ENCODE measurements at places on chromosomes 1 and 21.
A peak's percentile ranks its signal among the peaks of the same experiment; 100 is the strongest.

GRCh38 chr1:153538315-153538821 lies 2.4 kb downstream of the S100A5 start:
- no peak for DNase-seq

DNA sequence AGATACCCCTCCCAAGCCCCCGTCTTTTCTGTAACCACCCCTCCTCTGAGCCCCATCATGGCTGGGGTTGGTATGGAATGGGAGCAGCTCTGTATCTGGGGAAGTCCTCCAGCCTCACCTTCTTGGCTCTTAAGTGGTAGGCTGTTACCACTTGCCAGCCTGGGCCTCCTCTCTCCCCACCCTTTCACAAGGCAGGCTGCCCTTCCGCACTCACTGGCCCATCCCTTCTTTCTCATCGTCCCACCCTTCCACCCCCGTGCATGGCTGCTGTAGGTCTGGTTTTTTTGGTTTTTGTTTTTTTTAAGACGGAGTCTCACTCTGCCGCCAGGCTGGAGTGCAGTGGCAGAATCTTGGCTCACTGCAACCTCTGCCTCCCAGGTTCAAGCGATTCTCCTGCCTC lies 5.2 kb downstream of the CYB561D1 start:
- no peak for DNase-seq

GRCh38 chr1:19942088-19942487 lies 18.7 kb upstream of the PLA2G2E start:
- no peak for DNase-seq

DNA sequence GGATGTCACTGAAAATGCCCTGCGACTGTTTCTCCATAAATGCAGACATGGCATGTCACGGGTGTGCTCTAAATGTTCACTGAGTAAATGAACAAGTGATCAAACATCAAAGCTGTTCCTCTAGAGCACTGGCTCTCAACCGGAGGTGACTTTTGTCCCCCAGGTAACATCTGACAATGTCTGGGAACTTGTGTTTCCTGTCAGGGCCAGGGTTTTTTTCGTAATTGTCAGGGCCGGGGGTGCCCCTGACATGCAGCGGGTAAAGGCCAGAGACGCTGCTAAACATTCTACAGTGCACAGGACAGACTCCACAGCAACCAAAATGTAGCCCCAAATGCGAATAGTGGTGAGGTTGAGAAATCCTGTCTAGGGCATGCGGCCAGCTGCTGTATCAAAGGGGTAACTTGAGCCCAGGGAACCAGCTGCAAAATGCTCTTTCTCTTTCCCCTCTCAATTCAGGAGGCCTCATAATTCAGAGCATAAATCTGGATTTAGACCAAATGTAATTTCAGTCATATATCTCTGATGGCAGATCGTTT lies 2.0 kb downstream of the ALDH4A1 start:
- peak; percentile 32 for DNase-seq

DNA sequence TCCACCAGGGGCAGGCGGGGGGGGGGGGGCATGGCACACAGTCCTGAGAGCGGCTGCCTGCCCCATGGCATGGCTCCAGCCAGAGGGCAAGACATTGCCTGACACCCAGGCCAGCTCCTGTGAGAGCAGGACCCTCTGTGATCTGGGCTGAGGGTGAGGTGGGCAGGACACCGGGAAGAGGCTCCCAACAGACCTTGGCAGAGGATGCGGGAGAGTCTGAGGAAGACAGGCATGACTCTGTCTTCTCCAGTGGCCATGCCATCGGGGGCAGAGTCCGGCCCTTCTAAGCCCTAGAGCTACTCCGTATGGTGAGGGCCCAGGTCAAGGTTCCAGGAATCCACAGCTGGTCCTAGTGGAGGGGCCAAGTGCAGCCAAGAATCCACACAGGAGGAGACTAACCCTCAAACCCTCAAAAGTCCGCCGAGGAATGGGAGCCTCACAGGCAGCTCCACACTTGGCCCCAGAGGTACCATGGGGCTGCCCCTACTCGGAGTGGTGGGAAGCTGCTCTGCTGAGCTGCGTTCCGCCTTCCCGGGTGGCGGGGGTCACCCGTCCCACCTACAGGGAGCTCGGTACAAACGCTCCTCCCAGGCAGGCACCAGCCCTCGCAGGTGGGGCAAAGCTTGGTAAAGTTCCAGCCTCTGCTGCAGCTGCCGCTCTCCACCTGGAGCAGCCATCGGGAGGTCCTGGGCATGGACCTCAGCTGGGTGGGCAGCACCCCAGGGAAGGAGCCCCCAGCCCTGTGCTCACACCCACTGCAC lies 6.5 kb downstream of the ACTRT2 start:
- DNase-seq = peak; percentile 18

DNA sequence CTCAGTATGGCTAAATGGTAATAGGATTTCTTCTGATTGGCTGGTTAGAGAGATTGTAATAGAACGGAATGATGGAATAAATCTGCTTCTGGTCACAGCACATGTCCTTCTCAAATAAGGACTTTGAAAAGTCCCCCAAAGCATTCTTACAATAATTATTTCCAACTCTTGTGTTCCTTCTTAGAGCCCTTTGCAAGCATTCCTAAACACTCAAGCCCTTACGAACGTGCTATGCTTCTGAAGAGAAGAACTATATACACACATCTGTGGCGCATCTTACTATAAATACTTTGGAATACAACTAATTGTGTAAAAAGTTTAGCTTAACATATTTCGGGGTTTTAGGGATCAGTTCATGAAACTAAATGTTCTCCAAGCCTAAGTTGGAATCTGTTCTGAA lies 25.6 kb downstream of the CLIC4 start:
- no peak for DNase-seq

DNA sequence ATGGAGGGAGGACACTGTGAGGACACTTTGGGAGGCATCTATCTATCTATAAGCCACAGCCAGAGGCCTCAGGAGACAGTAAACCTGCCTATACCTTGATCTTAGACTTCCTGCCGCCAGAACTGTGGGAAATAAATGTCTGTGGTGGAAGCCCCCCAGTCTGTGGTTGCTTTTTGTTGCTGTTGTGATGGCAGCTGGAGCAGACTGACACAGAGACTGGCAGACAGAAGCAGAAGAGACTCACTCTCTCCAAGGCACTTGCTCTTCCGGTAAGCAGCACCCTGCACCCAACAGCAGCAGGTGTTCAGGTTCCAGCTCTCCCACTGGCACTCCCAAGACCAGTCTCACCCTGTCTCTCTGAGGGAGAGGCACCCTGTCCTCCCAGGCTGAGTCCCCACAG lies 297.6 kb downstream of the TTLL7 start:
- no peak for DNase-seq

GRCh38 chr1:206979379-206980043 lies 9.3 kb upstream of the FCAMR start:
- DNase-seq = no peak

DNA sequence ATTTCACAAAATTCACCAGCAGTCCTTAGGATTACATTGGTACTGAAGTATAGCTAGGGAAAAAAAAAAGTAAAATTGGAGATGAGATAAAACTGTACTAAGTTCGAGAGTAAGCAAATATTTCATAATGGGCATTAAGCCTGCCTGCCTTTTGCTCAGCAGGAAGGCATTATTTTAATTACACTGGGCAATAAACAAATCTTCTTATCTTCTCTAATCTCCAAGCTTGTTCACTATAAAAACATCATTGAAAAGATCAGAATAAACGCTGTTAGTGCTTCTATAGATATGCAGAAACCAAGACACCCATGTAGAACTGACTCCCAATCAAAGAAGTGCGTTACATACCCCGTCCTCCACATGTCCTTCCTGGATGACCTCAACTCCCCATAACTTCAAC lies 174.2 kb upstream of the CHODL start:
- no peak for DNase-seq

- no peak for DNase-seq
Observed at GRCh38 chr1:71640116-71640515, 559.3 kb upstream of the ZRANB2 start.

DNA sequence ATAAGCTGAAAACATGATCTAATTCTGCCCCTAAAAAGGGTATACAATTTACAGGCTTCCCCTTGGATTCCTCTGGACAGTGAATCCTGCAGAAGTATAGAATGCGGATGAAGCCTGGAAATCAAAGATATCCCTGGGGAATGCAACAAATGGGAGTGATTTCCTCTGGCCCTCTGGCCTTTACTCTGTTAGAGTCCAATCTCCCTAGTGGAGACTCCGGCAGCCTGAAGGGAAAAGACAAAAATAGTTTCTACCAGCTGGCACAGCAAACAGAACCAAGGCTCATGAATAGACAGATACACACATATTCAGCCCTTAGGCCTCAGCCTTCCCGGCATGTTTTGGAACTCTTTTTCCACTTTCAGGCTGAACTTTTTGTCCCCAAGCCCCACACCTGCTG lies 3.9 kb upstream of the LRRC52 start:
- no peak for DNase-seq

DNA sequence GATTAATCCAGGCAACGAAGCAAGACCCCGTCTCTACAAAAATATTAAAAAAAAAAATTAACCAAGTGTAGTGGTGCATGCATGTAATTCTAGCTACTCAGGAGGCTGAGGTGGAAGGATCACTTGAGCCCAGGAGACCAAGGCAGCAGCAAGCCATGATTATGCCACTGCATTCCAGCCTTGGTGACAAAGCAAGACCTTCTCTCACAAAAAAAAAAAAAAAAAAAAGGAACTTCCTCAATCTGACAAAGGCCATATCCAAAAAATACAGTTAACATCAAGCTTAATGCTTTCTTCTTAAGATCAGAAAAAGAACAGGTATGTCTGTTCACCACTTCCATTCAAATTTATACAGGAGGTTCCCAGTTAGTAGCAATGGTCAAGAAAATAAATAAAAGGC lies 54.4 kb downstream of the EVI5 start:
- DNase-seq = no peak

DNA sequence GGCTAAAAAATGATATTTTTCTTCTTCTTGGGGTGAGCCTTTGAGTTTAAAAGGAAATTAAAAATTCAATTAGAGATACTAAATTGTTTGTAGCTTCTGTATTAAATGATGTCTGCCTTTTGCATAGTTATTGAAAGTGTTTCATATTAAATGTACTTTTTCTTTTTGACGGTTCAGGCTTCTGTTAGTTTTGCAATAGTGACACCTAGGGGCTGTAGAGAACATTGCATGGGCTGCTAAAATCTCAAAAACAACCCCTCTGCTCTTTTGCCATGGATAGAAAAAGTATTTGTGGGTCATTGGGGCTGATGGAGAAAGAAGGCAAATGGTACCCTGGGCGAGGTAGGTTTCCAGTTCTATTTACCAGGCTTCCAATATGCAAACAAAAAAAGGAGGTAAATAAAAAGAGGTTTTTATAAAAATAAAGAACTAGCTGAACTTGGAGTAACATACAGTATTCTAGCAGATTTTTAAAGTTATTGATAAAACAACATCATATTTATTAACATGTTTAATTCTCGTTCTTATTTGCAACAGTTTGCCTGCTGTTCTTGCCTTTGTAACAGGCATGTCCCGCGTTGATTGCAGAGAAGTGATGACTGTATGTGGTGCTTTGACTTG lies 115.4 kb upstream of the HOOK1 start:
- DNase-seq = peak; percentile 26

DNA sequence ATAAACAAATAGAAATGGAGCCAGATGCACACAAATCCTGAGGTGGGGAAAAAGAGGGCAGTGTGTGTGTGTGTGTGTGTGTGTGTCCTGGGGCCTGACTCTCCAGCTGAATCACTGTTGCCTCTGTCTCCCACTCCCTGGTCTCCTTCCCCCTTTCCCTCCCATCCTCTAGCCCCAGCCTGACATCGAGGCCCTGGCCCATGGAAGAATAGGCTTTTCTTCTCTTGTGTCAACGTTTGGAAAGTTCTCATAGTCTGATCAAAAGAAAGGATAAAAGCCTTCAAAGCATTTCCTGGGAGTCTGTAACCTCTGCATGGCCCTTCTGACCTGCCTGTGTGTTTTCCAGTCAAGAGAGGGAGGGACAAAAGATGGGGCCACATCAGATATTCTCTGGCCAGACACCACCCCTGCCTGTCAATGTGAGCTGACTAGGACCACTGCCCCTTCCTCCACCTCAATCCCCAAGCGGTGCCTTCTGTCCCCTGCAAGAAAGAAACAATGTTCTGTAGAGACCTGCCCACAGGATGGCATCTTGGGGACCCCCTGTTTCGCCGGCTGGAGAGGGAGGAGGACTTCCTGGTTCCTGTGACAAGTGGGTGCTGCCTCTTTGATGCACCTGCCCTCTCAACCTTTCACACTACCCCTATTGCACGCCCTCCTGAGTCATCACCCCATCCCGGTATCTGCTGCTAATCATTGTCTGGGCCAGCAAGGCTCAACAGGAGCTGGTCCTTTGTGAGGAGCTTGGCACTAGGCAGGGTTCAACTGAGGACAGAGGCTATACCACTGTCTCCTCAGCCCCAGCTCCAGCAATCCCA lies 16.2 kb downstream of the KCNJ10 start:
- DNase-seq = no peak

GRCh38 chr1:23790696-23791515 lies at the start of gene LYPLA2:
Gene LYPLA2, plus strand, starts transcription at chr1:23791145. Its CDS starts 1,538 bp downstream, at chr1:23792683.
- peak; percentile 93 for DNase-seq
